ENCODE measurements at places on chromosomes 16 and 17.

DNA sequence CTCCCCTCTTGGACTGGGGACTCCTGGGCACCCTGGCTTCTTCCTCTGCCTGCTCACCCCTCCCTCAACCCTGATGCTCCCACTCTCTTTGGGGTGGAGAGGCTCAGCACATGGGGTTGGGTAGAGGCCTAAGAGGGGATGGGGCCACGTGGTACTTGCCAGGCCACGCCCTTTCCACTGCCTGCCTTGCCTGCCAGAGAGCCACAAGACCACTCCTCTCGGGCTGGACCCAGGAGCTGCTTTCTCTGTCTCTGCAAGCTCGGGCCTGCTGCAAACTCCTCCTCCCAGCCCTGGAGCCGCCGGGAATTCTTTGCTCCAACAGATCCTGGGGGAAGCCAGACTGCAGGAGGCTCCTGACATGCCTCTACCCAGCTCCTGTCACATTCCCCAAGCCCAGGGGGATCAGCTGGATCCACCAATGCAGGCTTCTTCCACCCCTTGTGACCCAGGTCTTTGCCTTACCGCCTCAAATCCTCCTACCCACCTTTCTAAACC, 11.8 kb downstream of the DLX4 start:
- DNase-seq = no peak

DNA sequence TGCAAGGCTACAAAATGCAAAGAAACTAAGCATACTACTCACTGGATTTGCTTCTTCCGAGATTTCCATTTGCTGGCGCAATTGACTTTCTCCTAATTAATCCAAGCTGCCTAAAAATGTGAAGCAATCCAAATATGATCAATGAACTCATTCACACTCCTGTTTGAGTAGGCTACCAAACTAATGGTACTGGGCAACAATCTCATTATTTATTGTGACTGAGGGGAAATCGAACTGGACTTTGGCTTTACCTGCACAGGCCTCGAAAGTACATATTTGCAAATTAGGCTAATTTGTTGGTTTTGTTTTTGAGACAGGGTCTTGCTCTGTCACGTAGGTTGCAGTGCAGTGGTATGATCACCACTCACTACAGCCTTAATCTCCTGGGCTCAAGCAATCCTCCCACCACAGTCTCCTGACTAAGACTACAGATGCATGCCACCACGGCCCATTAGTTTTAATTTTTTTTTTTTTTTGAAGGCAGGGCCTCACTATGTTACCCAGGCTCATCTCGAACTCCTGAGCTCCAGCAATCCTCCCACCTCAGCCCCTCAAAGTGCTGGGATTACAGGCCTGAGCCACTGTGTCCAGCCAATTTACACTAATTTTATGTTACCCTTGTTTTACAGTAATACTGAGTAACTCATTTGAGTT, 2.6 kb downstream of the ERI2 start:
- DNase-seq = no peak

DNA sequence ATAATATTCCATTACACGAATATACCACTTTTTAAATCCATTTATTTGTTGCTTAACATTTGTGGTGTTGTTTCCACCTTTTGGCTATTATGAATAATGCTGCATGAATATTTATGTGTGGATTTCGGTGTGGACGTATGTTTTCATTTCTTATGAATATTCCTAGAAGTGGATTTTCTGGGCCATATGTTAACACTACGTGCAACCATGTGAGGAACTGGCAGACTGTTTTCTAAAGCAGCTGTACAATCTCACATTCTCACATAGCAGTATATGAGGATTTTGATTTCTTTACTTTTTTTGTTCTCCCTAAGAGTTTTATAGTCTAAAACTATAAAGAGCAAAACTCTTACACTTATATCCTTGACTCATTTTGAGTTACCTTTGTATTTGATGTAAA, 143.4 kb downstream of the MAP2K4 start:
- DNase-seq = no peak

- no peak for DNase-seq
Observed at GRCh38 chr16:73499276-73499675, 451.3 kb upstream of the ZFHX3 start.

DNA sequence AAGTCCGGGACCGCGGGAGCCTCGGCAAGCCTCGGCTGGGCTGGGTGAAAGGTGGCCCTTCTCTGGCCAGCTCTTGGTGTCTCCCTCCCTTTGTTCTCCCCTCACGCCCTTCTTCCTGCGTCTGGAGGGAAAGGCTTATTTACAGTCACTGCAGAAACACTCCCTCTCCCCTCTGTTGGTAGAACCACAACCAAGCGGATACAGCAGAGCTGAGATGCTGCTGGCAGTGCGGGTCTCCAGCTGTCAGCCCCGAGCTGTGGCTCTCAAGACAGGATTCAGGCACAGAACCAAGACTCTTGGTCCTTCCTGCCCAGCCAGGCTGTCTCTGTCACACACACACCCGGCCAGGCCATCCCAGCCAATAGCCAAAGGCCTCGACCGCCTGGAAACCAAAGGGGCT, 133.3 kb downstream of the ENGASE start:
- no peak for DNase-seq

DNA sequence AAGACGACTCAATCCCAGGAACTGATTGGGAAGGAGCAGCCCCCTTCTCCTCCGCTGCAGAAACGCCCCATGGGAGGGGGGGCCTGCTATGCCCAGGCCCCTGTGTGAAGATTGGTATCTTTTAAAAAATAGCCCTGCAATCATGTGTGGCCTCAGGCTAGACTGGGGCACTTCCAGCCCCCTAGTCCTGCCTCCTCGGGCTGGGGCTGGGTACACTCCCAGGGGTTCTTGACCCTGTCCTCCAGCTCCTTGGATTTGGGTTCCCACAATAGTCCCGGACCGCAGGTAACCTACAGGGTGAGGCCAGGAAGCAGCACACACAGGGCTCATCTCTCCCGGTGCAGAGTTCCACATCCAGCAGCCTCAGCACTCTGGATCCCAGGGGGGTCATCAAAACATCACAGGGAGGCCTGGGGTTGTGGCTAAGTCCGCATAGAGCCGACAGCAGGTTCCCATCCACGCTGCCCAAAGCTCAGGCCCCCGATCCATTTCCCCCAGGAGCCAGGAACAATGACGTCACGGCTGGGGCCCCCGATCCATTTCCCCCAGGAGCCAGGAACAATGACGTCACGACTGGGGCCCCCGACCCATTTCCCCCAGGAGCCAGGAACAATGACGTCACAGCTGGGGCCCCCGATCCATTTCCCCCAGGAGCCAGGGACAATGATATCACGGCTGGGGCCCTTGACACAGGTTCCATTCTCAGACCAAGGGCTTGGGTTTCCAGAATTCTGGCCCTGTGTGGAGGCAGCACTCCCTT, 202.4 kb downstream of the IRF8 start:
- no peak for DNase-seq

- DNase-seq = no peak
Observed at GRCh38 chr16:51151961-51152663, 1.0 kb upstream of the SALL1 start.

DNA sequence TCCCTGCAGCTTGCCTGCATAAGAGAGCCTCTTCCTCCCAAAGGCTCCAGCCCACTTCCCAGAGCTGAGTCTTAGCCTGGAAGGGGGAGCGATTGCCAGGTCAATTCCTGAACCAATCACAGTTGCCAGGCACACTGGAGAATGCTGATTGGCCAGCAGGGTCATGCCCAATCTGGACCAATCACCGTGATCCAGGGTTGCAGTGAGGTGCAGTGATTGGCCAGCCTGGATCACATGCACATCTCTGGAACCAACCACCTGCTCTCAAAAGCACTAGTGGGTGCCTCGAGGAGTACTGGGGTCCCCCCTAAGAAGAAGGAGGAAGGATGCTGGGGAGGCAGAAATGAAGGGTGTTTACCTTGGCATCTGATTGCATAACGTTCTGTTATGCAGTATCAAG, 18.4 kb downstream of the NAGPA start:
- DNase-seq = no peak

DNA sequence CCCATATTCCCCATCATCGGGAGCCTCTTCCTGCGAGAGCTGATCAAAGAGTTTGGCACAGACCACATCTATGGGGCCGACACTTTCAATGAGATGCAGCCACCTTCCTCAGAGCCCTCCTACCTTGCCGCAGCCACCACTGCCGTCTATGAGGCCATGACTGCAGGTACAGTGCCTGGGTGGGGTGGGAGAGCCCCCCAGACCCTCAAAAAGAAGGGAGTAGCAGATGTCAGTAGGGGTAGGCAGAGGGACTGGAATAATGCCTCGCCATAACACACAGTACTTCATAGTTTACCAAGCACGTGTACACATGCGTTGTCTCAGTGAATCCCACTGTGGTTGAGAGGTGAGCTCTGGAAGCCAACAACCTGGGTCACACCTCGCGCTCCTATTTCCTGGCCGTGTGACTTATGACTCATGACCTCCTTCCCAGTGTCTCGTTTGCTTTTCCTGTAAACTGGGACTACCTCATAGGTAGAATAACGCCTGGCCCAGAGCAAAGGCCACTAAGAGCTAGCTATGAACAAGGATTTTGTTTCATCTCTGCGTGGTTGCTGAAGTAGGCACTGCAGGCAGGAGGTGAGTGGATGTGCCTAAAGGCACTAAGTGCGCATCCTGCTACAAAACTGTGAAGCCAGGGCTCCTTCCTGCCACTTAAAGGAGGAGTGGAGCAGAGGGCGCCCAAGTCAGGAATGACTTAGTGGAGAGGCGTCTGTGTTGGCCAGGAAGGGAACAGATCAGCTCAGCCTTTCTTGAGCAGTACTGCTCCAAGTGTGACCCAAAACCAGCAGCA, 5.2 kb downstream of the NAGLU start:
- no peak for DNase-seq

DNA sequence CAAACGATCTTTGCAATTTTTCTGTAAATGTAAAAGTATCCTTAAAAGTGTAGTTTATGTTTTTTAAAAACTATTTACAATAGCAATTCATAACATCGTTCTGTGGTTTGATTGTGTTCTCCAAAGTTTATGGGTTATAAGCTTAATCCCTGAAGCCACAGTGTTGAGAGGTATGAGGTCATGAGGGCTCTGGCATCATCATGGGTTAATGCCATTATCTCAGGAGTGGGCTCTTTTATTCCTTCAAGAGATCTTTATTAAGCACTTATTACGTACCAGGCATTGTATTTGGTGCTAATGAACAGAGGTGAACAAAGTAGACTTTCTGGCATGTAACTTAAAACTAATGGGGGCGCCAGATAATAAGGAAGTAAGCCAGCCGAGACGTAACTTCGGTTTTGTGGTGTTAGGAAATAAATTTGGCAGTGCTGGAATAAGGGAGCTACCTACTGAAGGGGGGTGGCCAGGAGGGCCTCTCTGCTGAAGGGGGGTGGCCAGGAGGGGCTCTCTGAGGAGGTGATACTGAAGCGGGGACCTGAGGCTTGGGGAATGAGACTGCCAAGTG, 158.1 kb downstream of the VPS53 start:
- DNase-seq = no peak

GRCh38 chr16:20259541-20259940, 67.8 kb downstream of the GP2 start:
- no peak for DNase-seq

- no peak for DNase-seq
Observed at GRCh38 chr16:84630446-84631152, 12.7 kb upstream of the COTL1 start.

- DNase-seq = no peak
Observed at GRCh38 chr17:43515656-43516055, 30.5 kb downstream of the ETV4 start.

- DNase-seq = no peak
Observed at GRCh38 chr17:62705156-62705777, 77.8 kb downstream of the MRC2 start.

GRCh38 chr16:70750893-70751467, 50.0 kb downstream of the VAC14 start:
- no peak for DNase-seq

DNA sequence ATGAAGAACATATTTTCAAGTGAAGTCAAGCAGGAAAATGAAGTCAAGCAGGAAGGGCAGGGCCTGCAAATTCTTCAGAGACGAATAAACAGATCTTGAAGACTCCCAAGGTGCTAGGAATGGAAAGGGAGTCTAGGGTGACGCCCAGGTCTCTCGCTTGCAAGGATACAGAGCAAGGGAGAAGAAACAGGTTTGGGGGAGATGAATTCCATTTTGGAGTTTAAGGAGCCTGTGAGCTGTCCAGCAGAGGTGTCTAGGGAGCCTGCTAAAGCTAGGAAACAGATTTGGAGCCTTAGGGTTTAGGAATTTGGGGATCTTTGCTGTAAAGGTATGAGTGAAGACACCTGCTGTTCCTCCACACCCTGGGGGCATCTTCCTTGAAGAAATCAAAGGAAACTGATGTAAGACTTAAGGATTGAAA, 2.0 kb upstream of the UNKL start:
- no peak for DNase-seq

DNA sequence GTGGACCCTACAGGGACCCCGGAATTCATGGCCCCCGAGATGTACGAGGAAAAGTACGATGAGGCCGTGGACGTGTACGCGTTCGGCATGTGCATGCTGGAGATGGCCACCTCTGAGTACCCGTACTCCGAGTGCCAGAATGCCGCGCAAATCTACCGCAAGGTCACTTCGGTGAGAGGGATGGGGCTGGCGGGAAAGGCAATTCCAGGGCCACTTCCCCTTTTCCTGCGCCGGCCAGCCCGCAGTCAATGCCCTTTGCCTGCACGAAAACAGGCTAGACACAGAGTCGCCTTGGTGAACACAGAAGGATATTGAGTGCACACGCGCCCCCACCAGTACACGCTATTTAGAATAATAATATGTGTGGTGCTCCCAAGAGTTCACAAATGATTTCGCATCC, 4.0 kb downstream of the WNK4 start:
- no peak for DNase-seq

GRCh38 chr16:637081-638018, 1.2 kb upstream of the METTL26 start:
- peak; percentile 79 for DNase-seq

DNA sequence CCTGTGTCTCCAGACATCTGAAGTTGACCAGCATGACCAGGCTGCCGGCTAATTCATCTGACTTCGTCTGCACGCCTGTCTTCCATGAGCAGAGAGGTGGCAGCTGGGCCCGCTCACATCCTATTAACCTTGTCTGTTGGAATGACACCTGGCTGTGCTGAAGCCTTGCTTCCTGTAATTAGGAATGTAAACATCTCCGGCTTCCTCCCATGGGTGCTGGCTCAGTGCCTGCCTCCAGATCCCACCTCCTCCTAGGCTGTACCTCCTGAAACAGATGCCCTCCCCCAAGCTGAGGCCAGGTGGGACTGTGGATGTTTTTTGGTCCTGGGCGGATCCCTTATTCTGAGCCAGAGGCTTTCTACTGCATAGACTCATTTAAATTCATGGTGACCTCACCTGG, 296.3 kb downstream of the HS3ST4 start:
- no peak for DNase-seq

GRCh38 chr16:66569131-66569530, 2.9 kb downstream of the CMTM1 start:
- no peak for DNase-seq

All from activated CD4-positive, alpha-beta T cell treated with anti-CD3 and anti-CD28 coated beads for 1 hour (primary cell).